GM13977 (cell line): ENCODE measurements at places on chromosomes 6 and 20.

DNA sequence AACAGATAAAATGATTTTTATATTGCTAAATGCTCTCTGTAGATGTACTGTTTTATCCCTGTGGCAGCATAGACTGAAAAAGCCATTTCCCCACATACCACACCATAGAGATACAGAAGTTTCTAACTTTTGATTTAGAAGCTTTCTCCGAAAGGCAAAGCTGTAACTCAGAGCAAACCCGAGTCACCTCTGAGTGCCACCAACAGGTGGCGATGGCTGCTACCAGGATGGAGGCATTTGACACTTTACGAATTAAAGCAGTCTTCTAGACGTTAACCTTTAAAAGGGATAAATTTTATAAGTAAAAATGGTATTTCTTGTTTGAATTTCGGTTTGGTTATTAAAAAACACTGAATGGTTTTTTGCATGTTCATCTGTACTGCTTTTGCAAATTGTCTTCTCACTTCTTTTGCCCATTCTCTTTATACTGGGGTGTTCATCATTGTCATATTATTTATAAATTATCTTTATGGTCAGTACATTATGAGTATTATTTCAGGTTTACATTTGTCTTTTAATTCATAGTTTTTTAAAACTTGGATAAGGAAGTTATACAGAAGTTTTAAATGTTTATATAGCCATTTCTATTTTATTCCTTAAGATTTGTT lies 201.0 kb upstream of the CEP162 start:
- DNase-seq = peak; percentile 28

GRCh38 chr20:22700367-22700766 lies 116.0 kb upstream of the FOXA2 start:
- DNase-seq = no peak

DNA sequence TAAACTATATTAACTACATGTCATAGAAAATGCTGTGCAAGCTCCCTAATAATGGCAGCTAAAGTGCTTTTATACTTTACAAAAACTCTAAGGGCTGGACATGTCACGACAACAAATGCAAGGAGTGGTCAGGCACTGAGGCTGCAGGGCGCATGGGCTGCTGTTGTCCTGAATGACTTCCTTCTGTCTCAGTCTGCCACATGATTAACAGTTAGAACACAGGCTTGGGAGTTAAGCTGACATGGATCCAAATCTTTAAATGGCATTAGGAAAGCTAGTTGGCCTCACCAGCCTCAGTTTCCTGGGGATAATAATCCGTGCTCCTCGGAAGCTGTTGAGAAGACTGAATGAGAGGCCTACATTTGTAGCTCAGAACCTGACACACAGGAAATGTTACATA lies 57.4 kb downstream of the PREP start:
- no peak for DNase-seq

DNA sequence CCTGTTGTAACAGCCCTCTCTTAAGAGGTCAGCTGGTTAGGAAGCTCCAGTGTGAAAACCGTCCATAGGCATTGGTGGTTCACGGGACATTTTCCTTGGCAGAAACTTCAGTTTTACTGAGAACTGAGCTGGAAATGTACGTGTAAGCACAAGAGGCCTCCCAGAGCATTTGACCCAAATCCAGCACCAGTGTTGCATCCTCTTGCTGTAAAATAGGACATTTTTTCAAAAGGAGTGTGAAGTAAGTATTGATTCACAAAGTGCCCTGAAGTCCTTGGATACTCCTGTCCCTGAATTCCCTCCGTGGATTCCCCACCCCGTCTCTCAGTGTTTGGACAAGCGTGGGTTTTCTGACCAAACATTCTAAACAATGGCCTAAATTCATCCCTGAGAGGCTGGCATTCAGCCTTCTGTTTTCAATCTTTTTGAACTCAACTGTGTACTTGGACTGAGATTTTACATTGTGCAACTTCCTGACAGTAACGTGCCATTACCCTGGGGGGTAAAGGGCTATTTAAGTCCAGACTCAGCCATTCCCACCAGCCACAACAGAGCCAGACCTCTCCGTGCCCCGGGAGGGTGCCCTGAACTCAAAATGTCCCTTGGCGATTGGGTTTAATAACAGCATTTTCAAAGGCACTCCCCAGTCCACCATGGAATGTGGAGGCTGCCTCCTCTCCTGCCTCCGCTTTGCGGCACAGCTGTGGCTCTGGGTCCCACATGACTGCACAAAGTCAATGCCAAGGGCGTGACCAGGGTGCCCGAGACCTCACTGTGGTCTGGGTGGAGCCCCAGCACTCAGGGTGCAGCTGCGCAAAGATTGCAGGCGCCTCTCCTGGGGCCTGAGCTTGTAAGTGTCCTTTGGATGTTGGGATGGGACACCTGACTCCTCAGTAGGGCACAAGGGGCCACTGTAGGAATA lies 92.7 kb upstream of the AFDN start:
- no peak for DNase-seq

DNA sequence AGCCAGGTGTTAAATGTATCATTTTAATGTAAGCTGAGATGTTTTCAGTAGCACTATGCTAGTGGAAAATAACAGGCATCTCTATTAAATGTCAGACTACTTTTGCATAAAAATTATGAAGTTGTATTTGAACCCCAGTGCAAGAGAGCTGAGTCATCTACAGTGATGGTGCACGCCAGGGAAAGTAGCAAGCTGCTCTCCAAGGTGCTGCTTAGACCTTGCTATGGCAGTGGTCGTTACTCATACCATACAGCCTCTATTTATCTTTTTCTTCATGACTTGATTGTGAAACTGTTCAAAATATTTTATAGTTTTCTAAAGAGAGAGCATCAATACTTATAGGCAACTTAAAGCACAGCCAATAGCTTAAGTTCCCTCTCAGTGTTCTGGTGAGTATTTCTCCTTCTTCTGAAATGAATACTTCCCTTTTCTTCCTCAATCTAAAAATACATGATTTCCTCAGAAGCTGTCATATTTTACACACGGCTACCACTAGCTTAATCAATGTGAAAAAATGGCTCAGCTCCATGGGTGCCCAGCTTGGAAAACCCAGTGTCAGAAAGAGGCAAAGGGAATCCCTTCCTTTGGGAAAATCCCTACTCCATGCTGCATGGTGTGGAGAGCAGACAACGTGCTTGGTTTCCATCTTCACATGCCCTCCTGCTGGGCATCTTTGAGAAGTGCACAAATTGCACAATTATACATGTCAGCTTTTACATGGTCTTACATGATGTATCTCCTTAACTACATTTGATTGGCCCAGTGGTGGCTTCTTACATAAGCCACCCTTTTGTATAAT lies 105.6 kb downstream of the ELOVL4 start:
- no peak for DNase-seq

DNA sequence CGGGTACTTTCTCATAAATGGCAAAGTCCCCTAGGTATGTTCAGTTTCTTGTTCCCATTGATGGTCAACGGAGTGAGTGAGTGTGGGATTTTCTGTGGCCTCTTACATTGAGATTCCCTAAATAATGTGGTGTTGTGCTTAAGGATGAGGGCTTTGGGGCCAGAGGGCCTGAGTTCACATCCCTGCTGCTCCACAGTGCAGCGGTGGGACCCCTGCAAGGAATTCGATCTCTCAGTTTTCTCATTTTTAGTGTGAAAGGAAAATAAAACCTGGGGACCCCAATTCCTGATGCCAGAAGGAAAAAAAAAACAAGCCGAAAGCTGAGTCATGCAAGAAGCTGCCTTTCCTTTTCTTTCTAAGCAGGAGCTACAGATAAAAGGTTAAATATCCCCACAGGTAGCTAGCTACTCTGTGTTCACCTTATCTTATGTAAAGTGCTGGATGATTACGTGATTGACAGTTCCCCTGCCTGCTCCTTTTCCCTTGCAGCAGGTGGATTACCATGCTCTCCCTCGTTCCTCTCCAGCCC lies 120.2 kb upstream of the CLDN20 start:
- DNase-seq = no peak

DNA sequence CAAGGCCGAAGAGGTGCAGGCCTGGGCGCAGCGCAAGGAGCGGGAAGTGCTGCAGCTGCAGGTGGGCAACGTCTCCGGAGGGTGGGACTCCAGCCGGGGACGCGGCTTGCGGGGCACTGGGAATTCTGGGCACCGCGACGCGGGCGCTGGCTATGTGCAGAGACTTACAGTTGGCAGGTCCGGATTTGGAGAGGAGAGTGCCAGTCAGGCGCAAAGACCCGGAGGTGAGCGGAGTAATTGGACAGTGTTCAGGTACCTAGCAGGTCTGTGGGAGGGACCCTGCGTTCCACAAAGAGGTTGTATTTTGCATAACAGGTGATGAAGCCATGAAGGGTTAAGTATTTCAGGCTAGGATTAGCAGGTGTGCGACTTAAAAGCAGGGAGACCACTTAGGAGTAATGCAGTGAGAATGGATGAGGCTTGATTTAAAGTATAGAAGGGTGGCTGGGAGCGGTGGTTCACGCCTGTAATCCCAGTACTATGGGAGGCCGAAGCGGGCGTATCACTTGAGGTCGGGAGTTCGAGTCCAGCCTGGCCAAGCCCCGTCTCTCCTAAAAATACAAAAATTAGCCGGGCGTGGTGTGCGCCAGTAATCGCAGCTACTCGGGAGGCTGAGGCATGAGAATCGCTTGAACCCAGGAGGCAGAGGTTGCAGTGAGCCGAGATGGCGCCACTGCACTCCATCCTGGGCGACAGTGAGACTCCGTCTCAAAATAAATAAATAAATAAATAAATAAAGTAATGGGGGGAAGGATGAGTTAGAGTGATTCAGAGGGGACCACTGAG lies 1.0 kb downstream of the MRPS26 start:
- DNase-seq = peak; percentile 56

GRCh38 chr6:158819977-158820622 lies 932 bp upstream of the EZR start:
- DNase-seq = no peak

GRCh38 chr6:40626886-40627285 lies 39.7 kb upstream of the LRFN2 start:
- no peak for DNase-seq

- DNase-seq = no peak
These were observed 5.1 kb downstream of the TFB1M start for GRCh38 chr6:155309150-155309549.

DNA sequence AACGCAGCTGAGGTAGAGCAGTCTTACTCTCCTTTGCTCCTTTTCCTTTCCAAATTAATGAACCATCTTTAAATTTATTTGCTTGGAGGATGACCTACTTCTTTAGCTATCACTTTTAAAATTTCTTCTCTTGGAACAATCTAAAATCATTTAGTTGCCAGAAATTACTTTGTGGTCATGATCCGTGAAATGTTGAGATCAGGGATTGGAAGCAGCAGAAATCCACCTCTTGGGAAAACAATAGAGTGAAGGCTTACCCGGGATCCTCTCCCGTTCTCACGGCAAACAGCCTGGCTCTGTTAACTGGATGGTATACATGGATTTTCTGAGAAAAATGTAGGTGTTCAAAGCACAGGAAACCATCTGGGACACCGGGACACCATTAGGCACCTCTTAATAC lies 7.7 kb downstream of the AKAP12 start:
- no peak for DNase-seq

DNA sequence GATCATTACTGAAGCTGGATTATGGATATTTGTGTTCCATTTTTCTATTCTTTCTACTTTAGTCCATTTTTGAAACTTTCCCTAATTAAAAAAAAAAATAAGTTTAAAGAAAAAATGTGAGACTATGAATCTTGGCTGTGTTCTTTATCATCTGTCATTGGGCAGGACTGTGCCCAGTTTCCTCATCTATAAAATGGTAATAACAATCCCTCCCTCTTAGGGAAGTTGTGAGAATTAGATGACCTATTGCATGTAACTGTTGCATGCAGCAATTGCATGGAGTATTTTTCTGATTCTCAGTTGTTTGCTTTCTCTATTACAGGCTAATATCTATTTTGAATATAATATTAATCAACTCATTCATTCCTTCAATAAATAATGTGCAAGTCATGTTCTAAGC lies 108.2 kb upstream of the LOC128125822 start:
- DNase-seq = no peak

GRCh38 chr6:57315851-57316250 lies 1.6 kb upstream of the PRIM2 start:
- DNase-seq = no peak

DNA sequence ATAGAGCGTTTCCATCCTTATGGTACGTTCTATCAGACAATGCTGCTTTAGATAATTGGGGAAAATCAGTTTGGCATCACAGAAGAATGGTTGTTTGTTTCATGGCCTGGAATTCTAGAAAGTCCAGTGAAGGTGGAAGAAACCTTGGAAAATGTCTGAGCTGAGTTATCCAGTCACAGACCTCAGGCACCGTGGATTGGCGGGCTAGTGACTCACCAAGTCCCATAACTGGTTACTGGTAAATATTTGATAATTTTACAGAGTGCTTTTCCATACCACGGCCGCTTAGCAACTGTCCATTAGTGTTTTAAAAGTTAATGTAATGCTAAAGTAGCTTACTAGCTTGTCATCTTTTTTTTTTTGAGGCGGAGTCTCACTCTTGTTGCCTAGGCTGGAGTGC lies 99.4 kb downstream of the SLC35B3 start:
- DNase-seq = no peak

DNA sequence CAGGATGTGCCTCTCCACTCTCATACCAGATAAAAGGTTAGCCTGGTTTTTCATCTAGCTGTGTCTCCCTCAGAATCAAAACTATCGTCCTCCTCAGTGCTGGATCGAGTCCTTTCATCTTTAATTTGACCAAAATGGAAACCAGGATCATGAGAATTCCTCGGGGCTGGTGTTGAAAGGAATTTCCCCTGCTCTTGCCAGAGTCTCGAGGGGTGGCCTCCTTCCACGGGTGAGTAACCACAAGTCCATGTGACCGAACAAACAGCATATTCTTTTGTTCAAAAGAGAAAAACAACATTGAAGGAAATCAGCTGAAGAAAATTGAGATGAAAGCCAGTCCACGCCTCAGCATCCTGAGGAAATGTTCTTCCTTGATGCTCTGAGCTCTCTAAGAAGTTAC lies 165.9 kb upstream of the CDYL start:
- DNase-seq = no peak
